Hippocampal formation (tissue), 2 donors: ENCODE measurements at places on chromosomes 5 and 9.
A peak's percentile ranks its signal among the peaks of the same experiment; 100 is the strongest.

- no peak for DNase-seq
These were observed 7.3 kb upstream of the NR4A3 start for GRCh38 chr9:99814359-99814758.

DNA sequence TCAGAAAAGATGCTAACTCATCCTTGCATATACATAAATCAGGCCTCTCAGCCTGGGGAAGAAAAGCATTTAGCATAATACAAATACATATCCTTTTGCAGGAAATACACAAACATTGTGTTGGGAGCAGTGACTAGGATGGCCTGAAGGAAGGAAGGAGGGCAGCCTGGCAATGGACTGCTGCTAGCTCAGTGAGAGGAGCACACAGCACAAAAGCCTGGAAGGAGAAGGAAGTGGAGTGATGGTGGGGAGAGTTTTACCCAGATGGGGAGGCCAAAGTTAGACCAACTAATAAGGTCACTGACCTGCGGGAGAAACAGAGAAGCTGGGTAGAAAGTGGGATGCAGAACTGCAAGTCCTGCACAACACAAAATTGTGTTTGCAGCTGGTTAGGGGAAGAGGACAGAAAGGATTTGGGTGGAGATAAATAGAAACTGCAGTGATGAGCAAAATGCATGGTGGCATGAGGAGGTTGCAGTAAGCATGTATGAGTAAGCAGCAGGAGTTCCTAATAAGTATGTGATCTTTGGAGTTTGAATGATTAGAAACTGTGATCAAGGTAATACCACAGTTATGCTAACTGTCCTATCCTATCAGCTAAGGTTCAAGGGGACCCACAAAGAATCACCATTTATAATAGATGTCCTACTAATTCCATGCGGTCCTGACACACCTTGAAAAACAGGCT is 39.5 kb downstream of the SEMA6A start:
- peak; percentile 12 for DNase-seq

DNA sequence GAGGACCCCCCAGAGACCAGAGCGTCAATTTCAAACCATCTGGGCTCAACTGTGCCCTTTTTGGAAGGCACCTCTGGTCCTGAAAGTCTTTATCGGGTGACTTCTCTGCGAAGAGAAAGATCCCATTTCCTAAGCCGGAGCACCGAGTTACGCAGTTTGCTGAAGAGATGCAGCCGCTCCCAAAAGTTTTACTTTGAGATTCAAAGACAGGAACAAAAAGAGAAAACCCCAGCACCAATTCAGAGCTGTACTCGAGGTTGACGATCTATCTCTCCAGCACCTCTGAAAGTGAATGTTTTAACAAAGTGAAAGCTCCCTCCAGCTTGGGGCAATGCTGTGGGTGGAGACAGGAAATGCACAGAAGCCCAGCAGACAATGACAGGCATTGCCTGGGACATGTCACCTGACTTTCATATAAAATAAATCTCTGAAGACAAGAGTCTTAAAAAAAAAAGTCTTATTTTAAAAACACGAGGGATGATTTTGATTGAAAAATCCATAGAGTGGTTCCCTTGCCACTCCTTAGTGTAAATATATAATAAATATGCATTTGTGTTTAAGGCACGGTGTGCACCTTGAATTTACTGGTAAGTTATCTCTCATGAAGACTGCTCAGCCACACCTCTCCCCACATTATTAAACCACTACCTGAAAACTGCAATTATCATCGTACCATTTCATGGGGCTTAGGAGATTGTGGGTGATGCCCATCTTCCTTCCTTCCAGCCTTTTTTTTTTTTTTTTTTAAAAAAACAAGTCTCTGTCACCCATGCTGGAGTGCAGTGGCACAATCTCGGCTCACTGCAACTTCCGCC is 79.9 kb downstream of the FNBP1 start:
- peak; percentile 37 for DNase-seq

DNA sequence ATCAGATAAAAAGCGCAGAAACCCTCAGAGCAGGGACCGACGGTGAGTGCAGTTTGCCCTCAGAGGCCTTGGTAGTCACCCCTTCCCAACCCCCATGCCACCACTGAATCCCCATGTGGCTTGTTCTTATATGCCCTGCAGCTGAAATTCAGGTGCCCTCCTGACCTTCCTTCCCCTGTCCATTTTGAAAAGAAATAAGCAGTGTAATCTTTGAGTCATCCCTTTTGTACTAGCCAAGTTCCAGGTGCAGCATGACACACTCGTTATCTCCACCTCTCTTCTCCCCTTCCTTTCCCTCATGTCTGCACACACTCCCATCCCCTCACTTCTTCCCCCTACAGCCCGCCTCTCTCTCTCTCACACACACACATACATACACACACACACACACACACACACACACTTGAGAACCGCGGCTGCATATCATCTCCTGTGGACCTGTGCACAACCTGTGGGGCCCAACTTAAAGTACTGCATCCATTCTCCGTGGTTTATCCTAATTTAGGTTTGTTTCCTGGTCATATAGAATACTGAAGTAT is 53.1 kb downstream of the SYK start:
- no peak for DNase-seq

DNA sequence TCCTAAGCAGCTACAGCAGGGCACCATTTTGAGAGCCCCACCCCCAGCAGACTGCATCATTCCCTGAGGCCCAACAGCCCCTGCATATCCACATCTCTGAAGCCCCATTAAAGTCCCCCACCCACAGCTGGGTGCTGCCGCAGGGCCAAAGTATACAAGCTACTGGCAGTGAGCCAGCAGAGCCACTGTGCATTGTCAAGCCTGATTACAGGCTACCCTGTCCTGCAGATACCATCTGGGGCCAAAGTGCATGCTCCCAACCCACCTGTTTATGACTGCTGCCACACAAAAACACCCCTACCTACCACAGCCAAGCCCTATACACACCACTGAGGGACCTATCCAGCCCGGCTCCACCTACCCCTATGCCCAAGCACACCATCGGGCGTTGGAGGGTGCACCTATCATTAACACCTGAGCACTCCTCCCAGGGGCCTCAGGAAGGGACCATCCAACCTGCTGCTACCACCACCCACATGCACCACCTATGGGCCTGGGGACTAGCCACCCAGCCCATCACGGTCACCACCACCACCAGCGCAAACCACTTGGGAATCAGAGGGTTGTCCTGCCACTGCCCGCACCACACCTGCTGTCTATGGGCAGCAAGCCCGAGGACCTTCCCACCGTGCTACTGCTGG is 105.0 kb downstream of the PLPP1 start:
- DNase-seq, result no peak

GRCh38 chr5:161064297-161064696 is 212.3 kb upstream of the ATP10B start:
- DNase-seq, result no peak

DNA sequence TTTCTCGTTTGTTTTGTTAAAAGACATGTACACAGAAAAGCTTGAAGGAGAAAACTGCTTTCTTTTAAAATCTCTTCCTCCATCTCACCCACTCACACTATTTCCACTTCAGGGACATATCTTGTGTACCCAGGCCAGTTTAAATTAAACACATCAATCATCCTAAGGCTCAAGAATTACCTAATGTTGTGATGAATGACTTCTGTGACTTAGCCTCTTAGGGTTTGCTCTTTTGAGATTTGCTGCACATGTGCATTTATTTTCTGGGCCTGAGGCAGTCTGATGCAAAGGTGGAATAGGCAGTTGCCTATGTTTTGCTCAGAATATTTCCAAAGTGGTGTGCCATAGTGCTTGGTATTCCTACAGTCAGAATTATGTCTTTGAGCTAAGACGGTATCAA is 439.9 kb upstream of the CHD1 start:
- DNase-seq, result no peak

- DNase-seq, result no peak
These were observed 507.0 kb upstream of the CDH6 start for GRCh38 chr5:30686530-30686929.

DNA sequence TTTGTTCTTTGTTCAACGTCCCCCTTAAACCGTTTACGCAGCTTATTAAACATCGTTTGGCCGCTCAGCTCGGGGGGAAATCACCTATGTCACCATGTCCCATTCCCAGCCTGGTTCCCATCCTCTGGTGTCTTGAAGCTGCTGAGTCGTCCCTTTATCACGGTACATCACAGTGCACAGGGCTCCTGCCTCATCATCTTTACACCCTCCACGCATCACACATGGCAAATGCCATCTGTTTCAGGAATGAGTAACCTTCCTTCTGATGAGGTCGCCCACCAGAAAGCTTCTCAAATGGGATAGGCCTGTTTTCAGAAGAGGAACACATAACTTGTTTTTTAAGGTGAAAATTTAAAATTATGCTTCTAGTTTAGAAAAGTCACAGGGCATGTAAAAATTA is 7.9 kb upstream of the LHX6 start:
- DNase-seq, result no peak

DNA sequence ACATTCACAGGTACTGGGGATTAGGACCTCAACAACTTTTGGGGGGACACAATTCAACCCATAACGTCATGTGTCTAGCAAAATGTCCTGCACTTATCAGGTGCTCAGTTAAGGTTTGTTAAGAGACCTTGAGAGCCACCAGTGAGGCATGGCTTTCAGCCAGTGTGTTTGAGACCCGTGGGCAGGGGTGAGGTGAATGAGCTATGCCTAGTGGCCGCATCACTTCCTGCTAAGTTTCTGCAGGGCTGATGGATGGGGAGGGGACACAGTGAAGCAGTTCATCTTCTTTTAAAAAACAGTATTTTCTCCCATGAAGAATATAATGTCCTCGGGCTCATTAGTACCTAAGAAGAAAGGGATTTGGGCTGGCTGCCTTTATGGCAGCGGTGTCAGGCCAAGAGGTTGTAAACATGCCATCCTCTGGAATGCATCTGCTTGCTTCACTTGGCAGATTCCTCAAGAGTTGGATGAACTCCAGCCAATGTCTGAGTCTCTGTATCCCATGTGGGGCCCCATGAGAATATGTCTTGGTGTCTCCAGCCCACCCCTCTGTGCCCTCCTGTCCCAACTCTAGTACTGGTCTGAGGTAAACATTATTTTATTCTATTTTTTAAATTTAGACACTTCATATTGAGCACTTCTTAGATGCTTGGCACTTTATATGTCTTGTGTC is 282.2 kb downstream of the CWC27 start:
- DNase-seq, result no peak

GRCh38 chr5:43609752-43610151 is 6.8 kb downstream of the NNT start:
- no peak for DNase-seq
